ENCODE measurements at places on chromosomes 3 and 15.

DNA sequence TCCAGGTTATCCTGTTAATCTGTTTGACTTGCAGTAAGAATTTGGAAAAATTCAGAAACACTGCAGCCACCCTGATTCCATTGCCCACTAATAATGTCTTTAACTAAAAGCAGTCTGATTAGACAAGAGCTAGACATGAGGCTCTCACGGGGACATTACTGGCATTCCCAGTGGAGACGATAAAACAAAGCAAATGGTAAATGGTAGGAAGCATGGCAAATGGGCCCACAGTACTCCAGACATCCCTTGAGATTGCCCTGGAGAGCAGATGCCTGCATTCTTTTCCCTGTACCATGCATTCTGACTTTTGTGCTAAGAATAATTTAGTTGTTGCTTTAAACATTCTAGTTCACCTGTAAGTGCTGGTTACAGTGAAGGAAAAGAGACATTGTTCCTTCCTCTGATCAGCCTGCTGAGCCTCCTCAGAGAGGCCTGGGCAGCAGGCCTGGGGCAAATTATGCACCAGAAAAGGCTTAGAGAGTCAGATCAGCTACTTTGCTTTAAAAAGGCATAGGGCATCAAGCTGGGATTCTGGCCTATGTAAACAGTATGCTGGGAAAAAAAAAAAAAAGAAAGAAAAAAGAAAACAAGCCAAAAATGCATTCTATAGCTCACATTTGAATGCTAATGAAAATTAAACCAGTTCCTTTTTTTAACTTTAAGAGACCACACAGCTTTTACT is 204.6 kb downstream of the GABRG3 start:
- DNase-seq = no peak

DNA sequence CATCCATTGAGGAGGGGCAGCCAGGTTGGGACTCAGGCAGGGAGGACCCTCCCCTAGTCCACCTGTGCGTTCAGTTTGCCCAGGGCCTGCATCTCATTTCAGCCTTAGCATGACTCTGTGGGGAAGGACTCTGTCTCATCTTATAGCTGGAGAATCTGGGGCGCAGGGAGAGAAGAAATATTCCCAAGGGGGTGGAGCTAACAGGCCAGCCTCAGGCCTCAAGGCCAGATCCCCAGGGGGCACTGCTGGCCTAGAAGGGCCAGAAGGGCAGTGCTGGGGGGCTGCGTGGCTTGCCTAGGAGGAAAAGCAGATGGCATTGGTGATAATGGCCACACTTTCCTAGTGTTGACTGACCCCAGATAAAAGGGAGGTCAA is 10.9 kb downstream of the AMOTL2 start:
- no peak for DNase-seq

DNA sequence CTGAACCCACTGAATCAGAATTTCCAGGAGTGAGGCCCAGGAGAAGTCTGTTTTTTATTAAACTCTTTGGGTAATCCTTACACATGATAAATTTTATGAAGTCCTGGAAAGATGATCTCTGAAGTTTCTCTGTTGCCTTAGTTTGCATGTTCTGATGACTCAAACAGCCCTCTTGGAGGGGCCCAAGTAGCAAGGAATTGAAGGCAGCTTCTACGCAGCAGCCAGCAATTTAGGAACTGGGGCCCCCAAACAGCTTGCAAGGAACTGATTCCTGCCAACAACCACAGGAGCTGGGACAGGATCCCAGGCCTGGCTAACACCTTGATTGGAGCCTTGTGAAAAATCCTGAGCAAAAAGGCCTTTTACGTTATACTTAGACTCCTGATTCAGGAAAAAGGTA is 5.4 kb upstream of the ACP3 start:
- DNase-seq = no peak

DNA sequence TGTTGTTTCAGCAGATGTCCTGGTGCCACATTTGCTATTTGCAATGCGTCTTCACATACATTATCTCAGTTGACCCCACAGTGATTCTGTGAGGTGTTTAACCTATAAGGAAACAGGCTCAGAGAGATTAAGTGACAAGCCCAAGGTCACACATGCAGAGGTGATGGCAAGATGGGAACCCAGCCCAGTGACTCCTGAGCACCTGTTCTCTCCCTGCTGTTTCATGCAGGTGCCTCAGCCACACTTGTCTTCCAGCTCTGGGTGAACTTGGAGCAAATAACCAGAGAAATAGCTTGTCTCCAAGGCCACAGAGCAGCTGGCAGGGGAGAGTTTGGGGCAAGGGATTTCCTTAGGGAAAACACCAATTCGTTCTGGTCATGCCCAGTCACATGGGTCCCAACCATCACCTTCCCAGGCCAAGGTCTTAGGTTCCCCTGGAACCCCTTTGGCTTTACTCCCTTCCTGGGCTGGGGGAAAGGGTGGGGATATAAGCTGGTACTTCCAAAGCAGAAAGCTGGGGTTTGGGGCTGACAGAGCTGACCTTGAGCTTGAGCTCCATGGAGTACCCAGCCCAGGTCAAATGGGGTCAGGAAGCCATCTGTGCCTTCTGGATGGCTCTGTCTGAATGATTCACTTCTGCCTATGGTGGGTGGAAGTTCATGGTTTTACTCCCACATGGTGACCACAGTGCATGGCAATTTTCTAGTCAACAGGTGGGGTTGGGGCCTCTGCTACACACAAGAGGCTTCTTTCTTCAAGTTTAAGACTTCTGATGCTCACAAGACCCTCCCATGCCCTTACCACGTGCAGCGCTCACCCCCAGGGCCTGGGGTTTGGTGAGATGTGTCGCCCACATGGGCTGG is 22.4 kb downstream of the LIPC start:
- DNase-seq = no peak

- no peak for DNase-seq
Measured at GRCh38 chr15:43789409-43789808, 2.7 kb upstream of the SERF2 start.

- DNase-seq = no peak
Measured at GRCh38 chr15:36693644-36694043, 114.2 kb downstream of the CDIN1 start.

Data from retina (tissue), 1 donor.